Neural crest cell (in vitro differentiated cells): ENCODE measurements at places on chromosomes 2 and 18. TPM values are rescaled to one million over a fixed set of nuclear protein-coding genes. Genes with fewer than 3 reads are reported as not detected.

The RBM44 gene
- 0.42 and 0.50 TPM in 2 replicates for total RNA-seq

DNA sequence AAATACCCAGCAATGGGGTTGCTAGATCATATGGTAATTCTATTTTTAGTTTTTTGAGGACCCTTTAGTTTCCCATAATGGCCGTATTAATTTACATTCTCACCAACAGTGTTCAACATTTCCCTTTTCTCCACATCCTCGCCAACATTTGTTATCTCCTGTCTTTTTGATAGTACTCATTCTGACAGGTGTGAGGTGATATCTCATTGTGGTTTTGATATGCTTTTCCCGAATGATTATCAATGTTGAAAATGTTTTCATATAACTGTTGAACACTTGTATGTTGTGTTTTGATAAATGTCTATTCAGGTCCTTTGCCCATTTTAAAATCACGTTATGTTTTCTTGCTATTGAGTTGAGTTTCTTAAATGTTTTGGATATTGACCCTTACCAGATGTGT is 5.8 kb upstream of the RIF1 start:
- DNase-seq: no peak
- H3K27ac ChIP-seq: no peak overlapping the region
- no peaks in the 10 kb centered on the region for H3K4me1 ChIP-seq
- no peaks in the 10 kb centered on the region for H3K36me3 ChIP-seq

The COL5A2 gene
- 62.6 and 68.7 TPM in 2 replicates for total RNA-seq

The SERPINB3 gene
- not detected in 2 replicates for total RNA-seq

The GCG gene
- total RNA-seq: 0.27 TPM in 1 of 2 replicates, not detected in the other

DNA sequence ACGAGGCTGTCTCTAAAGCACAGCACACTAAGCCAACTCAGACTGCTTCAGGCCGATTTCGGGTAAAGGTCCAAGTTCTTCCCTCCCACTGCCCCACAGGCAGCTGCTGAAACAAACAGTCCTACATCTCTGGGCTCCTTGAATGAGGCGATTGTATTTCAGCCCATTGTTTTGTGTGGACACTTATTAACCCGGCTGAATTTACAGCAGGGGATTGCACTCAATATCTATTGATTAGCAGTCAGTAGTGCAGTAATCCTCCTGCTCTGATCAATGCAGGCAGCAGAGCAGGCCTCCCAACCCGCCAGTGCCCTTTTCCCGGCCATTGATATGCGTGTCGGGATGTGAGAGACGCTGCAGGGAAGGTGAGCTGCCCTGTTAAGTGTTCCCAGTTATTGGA is 330.1 kb downstream of the CMPK2 start:
- no peak overlapping the region for H3K27ac ChIP-seq
- no peaks in the 10 kb centered on the region for H3K27me3 ChIP-seq
- H3K4me3 ChIP-seq: peak overlapping the region; percentile 39
- H3K4me1 ChIP-seq: peaks cover 31% of the 10 kb centered on the region
